ENCODE measurements at places on chromosomes 2 and 18.

GRCh38 chr2:127096280-127096679 is 10.7 kb downstream of the BIN1 start:
- no peak for DNase-seq

- no peak for DNase-seq
Observed at GRCh38 chr2:120401275-120402066, 55.5 kb downstream of the INHBB start.

- DNase-seq, result no peak
Observed at GRCh38 chr2:230671117-230671516, 41.5 kb upstream of the CAB39 start.

DNA sequence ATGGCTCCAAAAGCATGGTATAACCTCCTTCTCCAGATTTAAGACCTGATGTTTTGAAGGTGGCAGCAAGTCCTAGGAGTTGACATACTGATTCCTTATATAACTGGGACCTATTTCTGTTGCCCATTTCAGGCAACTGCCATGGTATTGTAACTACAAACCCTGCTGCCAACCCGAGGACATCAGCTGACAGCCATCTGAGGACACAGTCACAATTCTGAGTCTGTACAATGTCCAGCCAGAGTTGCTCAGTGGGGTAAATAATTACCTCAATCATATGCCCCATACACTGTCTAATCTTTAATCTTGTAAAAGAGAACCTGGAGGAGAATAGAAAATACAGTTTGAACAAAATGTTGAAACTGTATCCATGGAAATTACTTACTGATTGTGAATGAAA is 8.7 kb upstream of the GAREM2 start:
- no peak for DNase-seq

DNA sequence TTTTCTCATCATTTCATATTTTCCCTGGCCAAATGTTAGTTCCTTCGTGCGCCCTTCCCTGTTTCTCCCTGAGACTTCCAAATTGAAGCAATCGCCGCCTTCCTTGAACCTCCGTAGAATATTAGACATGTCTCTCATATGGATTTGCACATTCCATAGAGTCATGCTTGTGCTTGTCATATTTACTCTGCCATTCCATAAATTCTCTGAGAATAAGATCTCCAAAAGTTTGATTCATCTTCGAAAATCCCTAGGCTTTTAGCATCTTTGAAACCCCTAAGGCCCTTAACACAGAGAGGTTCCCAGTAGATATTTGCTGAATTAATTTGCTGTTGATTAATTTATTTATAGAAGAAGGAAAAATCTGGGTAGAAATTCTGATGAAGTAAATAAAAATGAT is 202.2 kb upstream of the PIK3C3 start:
- no peak for DNase-seq

- DNase-seq, result no peak
Observed at GRCh38 chr2:100126897-100127401, 15.4 kb downstream of the AFF3 start.

DNA sequence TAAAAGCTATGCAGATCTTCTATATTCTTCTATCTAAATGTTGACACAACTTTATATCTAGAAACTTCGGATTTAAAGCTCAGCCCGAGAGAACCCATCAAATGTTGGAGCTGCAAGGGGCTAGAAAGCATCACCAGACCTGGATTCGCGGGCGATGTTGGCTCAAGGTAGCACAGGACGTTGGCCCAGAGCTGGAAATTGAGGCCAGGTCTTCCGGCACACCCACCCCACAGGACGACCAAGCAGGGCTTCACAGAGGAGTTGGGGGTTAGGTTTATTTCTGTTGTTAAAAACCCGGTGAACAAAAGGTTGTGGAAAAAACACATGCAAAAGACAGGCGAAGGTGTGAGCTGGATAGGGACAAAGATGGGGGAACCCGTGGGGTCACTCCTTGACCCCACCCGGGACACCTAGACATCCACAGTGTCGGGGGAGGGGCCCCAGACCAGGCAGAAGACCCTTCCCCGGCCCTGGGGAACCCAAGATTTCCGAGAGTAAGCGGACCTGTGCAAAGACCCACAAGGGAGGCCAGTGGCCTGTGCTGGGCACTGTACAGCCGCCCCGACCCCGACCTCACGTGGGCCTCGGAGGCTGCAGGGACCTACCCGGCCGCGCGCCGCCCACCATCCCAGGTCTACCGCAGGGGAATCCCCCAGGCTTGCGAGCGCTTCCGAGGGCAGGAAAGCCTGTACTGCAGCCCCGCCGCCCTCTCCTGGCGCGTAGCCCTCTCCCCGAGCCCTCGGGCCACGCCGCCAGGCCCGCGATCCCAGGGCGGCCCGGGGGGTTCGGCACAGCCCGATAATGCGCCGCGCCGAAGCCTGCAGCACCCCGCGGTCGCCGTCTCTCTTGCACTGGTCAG is 1.8 kb upstream of the AGBL5 start:
- DNase-seq, result peak; percentile 56
